ENCODE measurements at places on chromosomes 7 and 10.

DNA sequence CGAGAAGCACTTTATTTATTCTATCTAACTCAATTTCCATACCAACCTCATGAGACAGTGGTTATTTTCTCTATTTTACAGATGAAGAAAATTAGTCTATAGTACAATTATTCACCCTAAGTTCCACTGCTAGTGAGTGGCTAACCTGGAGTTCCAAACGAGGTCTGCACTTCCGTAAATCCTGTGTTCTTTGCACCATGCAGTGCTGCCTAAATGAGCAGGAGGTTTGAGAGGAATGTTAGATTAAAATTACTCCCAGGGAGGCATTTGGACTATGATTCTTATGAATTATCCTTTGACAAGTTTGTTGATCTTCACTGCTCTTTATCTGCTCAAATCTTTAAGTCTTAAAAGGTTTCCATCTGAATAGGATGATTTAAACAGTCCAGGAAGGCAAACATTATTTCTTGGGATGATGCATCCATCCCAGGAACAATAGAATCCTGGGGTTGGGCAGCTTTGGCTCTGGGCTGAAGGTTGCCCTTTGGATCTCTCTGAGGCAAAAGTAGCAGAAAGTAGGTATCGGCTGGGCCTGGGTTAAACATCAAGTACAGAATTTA is 400.8 kb downstream of the REEP3 start:
- DNase-seq, result no peak

DNA sequence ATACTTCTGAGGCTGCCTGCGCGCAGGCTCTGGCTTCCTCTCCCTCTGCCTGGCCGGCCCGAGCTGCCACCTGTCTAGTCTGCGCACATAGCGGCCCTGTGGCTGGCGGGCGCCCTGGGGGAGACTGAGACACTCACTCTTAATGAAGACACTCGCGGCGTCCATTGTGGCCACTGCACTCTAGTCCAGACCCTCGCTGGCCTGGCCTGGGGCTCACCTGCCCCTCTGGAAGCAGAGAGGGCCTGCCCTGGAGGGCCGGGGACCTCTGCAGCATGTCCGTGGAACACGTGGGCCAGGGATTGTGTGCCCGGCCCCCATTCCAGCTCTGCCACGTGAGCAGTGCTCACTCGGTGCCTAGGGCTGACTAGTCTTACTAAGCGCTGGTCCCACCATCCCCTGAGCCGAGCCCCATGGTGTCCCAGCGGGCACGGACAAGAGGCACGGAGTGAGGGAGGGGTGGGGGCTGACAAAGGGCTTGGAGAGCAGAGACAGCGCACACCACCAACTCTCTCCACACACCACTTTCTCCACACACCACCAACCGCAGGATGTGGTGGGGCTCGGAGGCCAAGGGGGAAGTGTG is 149.3 kb downstream of the ELFN1 start:
- no peak for DNase-seq

GRCh38 chr10:124741281-124741921 is 2.8 kb downstream of the FAM53B start:
- DNase-seq, result peak; percentile 69

DNA sequence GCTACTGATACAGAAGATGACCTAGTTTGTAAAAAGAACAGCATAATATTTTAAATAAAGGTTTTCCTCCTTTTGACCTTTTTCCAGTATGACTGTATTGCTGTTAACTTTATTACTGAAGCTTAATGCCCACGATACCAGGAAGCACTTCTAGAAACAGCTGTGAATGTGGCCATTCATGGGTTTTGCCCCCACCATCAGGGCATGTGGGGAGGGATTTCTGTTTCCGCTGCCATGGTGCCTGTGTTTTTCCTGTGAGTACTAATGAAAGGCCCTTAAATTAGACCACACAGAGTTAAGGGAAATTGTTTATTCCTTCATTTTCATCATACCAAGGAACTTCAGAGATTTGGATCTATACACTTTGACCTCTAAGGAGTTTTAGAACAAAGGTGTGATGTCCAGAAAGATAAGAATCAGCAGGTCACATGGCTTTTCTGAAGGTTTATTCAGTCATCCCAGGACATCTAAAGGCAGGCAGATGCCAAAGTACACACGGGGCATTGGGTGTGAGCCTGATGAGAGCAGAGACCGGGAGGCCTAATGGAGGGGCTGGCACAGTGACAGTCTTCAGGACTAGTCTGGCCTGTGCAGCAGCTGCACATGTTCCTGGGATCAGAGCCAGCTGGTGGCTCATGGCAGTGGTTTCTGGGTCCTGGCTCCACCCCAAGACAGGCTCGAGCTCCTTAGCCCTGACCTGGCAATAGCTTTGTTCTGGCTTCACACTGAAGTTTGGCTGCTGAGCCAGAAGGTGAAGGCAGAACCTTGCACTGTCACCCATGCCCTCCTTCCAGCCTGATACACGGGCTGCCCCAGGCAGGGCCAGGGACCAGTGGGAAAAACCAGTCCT is 190.9 kb downstream of the REEP3 start:
- DNase-seq, result peak; percentile 92

GRCh38 chr7:159108491-159108890 is 36.2 kb downstream of the VIPR2 start:
- no peak for DNase-seq

DNA sequence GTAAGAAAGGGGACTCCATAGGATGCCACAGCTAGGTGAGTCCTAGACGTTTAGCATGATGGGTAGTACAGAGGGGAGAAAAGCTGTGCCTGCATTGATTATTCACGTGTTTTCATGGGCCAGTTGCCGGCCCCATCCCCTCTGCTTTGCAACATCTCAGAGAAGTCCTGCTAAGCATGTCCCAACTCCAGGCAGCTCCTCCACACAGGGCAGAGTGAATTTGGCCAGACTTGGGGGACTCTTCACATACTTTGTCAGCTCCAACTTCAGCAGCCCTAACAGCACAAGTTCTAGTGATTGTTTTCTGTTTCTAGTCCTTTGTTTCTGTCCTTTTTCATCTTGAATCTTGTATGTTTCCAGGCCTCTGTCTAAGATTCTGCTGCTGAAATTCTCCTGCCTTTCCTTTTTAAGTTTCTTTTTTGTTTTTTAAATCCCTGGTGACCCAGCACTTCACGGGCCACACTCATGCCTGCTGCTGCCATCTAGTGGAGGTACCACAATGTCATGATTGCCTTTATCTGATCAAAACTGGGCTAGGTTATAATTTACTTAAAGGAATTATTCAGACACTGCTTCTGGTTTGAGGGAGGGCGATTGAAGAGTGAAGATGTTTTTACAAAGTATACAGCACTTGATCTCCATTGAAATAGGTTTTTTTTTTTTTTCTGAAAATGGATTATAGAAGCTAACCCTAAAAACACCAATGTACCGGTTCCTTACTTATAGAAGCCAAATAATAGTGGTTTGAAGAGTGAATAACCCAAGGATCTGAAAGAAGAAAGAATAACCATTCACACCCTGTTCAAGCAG is 276.9 kb downstream of the CSTF2T start:
- DNase-seq, result peak; percentile 66

DNA sequence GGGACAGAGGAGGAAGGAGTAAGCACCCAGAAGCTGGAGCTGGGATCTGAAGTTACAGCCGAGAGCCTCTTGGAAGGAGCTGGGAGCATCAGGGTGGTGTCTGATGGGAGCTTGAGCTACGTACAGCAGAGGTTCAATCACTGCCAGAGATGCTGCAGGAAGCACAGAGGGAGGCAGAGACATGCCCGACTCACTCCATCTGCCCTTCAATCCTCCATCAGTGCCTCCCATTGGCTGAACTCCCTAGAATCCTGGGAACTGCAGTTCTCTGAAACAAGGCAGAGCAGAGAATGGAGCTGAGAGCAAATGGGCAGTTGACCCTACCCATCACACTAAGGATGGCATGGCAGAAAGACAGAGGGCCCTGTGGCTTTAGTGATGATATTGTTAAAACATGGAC is 40.0 kb upstream of the CTBP2 start:
- no peak for DNase-seq

DNA sequence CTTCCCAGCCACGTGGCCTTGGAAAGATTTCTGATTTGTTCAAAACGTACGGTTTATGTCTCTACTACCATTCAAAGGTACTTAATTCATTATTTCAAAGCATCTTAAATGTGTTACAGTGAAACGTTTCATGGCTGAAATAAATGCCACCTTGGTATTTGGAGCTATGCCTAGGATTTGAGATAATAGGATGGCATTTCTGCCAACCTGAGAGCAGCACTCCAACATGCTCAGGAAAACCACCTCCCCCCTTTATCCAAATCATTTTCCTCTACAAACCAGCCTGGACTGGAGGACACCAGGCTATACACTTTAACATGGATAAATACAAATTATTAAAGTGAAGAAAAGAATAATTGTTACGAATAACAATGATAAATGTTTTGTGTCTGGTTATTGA is 260.9 kb downstream of the ZMYND11 start:
- DNase-seq, result no peak

DNA sequence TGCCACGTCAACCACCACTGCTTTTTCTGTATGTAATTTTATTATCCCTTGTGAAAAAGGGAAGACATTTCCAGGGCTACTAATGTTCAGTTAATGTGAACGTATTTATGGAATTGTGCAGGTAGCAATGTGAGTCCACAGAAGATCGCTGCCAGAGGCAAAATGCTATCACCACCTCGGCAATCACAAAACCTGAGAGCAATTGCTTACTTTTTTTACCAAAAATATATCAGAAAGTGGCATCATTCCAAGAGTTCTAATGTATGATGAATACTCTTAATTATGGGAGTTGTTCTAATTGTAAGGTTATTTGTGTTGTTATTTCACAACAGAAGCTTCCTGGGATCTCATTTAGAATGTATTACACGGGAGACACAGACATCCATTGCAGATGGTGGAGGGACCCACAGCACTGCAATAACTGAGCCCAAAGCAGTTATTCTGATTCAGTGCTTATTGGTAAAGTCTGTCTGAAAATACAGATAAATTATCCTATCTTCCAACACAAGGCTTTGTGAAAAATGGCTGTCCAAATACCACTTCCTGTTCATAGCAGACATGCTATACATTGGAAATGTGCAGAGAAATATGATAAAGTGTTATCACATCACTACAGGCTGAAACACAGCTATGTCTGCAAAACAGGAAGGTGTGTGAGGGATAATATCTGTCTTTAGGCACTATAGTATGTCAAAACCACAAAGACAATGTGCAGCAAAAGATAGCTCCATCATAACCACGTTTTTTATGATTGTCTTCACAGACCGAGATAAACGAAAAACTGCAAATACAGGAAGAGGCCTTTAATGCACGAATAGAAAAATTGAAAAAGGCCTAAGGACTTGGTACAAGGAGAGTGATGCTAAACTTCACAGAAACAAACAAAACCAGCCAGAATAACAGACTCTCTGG is 102.7 kb downstream of the CABCOCO1 start:
- DNase-seq, result no peak

DNA sequence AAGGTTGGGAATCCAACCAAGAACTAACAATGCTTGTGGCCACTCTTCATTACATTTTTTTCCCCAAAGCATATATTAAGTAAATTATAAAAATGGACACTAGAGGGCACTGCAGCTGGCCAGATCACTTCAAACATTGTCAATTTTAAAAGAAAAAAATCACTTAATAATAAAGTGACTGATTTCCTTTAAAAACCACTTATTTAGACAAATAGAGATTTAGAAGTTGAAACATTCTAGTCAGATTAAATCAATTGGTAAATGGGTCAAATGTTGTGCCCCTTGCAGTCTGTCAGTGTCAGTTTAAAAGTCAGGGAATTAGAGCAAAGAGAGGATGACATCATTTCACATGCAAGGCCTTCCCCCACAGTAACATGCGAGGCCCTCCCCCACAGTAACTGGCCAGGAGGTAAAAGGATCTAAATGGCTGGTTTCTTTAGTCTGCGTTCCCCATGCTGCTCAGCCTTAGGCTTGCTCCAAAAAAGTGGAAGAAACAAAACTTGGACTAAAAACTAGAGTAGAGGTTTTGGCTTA is 177.9 kb downstream of the SKAP2 start:
- no peak for DNase-seq

- DNase-seq, result peak; percentile 51
Measured at GRCh38 chr10:17607603-17608332, 9.4 kb downstream of the HACD1 start.

DNA sequence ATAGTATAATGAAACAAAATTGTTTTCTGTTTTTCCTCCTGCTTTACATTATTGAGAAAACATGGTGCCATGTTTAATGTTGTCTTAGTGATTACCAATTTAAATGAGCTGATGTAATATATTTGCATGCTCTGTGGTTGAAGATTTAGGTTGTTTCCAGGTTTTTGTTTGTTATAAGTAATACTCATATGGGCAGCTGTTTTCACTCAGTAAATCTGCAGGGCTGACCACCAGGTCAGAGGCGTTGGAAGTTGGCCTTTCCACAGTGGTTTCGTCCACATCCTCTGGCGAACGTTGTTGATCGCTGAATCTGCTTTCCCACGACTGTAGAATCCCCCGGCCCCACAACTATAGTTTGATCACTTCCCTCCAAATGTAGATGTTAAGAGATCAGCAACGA is 21.6 kb upstream of the PURB start:
- no peak for DNase-seq

GRCh38 chr7:24916463-24917040 is 63.4 kb downstream of the OSBPL3 start:
- DNase-seq, result no peak

- DNase-seq, result no peak
Measured at GRCh38 chr7:36214608-36215456, 61.8 kb downstream of the EEPD1 start.

- DNase-seq, result peak; percentile 45
Measured at GRCh38 chr10:81963606-81964005, 88.6 kb downstream of the NRG3 start.

DNA sequence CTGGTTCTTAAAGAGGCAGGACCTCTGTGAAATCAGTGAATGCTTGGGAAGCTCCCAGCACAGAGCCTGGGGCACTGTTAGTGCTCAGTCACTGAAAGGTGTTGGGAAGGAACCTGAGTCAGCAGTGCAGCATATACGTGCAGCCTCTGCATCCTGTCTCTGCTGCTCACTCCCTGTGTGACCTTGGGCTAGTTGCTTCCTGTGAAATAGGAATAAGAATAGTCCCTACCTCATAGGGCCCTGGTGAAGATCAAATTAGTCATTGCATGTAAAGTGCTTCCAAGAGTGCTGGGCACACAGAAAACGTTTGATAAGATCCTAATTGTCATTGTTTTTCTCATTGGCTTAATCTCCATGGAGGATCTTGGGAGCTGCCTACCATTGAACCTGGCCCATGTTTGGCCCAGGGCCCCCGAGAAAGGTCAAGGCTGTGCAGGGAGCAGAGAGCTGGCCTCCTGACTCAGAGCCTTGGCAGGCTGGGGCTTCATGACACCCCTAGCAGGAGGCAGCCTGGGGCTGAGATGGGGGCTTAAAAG is 73.3 kb upstream of the COL13A1 start:
- peak; percentile 48 for DNase-seq

- no peak for DNase-seq
Measured at GRCh38 chr7:154541606-154542005, 461.3 kb downstream of the PAXIP1 start.
